ENCODE measurements at places on chromosomes 16 and 17.

DNA sequence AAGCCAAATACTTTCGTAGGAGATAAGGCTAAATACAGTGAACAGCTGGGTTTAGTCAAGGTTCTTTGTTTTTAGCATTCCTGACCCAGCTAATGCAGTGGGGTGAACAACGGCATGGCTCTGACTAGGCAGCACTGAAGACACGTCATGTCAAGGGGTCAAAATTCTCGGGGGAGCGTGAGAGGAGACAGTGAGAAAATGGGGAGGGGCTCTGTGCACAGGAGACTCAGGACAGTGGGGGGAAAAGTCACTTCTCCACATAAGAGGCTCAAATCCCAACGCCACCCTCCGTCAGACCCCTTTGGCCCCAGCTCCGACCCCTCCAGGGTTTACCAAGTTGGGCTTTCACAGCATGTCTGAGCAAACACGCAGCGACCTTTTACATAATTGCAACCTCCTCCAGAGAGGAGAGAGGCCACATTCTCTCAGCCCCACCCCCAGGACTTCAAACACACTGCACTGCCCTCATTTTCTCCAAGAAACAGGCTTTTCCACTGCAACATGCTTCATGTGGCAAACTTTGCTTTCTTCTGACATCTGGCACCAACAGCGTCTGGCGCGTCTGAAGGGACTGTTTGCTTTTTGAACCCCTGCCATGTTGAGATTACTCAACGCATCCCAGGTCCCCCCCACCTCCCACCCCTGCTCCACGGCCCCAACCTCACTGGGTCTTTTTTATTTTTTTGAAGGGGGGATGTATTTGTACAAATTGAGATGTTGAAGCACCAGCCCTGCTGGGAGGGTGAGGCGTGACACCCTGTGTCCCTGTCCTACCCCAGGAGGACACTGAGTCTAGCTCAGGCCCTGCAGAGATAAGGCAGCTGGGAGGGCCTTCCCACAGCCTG lies 30.0 kb downstream of the AXIN2 start:
- no peak for DNase-seq

DNA sequence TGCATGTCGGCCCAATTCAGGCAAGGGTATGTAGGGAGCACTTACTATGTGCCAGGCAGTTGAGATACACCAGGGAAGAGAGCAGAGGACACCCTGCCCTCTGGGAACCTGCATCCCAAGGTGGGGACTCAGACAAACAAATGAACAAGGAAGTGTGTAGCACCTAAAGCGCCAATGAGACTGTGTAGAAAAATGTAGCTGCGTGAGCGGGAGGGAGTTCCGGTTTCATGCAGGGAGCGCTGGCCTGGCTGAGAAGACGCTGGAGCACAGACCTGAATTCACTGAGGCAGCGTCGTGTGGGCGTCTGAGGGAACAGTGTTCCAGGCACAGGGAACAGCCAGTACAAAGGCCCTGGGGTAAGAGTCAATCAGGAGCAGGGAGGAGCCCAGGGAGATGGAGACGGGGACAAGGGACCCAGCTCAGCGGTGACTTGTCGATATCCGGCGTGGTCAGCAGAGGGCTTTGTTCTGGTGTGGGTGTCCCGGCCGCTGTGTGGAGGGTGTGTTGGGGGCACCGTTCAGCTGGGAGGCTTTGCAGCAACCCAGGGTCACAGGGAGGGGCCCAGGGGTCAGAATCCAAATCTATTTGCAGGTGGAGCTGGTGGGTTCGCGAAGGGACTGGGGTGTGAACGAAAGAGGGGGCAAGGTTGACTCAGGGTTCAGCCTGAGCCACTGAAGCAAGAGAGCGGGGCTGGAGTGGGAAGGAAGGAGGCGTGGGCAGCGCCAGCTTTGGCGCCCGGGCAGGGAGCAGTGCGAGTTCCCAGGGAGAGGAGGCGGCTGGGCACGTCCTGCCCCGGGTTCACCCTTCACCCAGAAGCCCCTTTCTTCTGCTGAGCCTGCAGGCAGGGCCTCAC lies 17.8 kb upstream of the OSGIN1 start:
- DNase-seq: no peak

- no peak for DNase-seq
Measured at GRCh38 chr16:5010576-5011329, 23.0 kb downstream of the NAGPA start.

DNA sequence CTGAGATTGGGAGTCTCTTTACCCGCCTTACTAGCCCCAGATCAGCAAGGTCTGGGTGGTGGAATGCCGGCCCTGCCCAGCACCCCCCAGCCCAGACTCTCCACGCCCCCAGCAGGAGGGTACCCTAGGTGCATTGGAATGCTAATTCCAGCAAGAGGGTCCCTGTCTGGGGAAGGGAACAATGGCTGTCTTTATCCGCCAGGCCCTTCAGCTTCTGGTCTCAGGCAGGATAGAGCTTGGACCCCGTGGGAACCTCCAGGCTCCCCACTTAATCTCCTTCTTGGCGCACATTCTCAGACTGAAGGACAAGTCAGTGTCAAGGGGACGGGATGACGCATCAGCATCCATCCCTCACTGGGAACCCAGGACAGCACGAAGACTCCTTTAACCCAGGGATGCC lies 85.1 kb downstream of the LITAF start:
- no peak for DNase-seq

GRCh38 chr17:28748852-28749515 lies 5.2 kb downstream of the TRAF4 start:
- no peak for DNase-seq

DNA sequence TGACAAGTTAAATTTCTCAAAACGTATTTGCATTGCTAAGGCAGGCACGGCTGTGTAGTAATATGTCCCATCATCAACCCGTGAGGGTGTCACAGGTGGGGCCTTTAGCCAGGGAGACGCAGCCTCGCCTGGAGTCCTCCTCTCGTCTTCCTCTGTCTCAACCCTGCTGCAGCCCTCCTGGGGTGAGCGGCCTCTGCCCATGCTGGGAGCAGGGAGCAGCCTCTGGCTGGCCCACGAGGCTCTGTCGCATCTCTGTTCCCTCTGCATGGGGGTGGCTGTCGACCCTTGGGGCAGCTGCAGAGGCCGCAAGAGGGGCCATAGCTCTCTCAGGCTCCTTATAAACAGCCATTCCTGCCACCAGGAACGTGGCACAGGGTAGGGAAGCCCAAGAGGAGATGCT lies 806 bp upstream of the SMIM5 start:
- no peak for DNase-seq

GRCh38 chr17:42744806-42745617 lies at the start of gene EZH1:
TSS of gene EZH1 (minus strand) at chr17:42745040. CDS start at chr17:42728941, 16,099 bp downstream.
- DNase-seq: peak; percentile 81

- DNase-seq: no peak
Measured at GRCh38 chr17:61366715-61367413, 32.8 kb upstream of the TBX2 start.
